Activated T-cell treated with anti-CD3 and anti-CD28 coated beads, Interleukin-2, amount 50 U/mL, for 1 hour (primary cell): ENCODE measurements at places on chromosomes 5 and 9.
A peak's percentile ranks its signal among the peaks of the same experiment; 100 is the strongest.

- no peak for DNase-seq
Observed at GRCh38 chr9:534886-535285, 306.6 kb upstream of the DMRT1 start.

DNA sequence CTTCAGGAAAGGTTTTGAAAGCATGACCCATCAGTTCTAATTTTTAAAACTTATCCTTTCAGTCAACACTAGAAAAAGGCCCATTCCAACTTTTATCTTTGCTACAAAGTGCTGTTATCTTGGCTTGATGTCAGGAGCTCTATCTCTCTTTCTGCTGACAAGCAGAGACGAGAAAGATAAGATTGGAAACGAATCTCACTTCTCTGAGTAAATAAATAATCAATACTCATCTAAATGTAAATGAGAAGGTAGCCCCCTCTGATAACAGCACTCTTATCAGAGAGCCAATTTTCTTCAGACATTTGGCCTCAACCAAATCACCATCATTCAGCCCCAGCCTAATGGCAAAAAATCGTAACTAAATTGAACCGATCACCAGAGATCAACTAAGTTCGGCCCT, 191.7 kb downstream of the MAPKAP1 start:
- no peak for DNase-seq

GRCh38 chr5:28632607-28633006, 1594.2 kb upstream of the CDH9 start:
- no peak for DNase-seq

DNA sequence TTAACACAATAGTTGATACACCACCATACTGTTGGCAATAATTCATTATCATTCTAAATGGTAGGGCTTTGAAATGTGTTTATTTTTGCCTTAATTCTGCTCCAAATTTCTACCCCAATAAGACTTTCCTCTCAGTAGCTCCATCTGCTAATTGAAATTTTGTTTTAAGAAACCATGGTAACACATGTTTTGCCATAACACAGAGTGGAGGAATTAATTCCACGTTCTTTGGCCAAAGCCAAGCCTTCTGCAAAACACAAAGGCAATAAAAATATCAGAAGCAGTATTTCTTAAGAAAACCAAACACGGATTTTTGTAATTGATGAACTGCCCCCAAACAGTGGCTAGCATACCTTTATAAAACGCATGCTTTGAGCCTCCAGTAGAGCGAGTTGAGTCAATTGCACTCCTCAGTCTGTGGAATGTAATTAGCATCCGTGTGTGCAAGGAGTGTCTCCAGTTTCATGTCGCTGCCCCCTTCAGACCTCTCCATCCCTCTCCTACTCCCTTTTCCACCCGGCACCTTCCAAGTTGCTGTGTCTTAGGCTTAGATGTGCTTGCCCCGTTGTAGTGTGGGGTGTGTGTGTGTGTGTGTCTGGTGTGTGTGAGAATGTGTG, 58.2 kb upstream of the CKS2 start:
- DNase-seq: no peak

DNA sequence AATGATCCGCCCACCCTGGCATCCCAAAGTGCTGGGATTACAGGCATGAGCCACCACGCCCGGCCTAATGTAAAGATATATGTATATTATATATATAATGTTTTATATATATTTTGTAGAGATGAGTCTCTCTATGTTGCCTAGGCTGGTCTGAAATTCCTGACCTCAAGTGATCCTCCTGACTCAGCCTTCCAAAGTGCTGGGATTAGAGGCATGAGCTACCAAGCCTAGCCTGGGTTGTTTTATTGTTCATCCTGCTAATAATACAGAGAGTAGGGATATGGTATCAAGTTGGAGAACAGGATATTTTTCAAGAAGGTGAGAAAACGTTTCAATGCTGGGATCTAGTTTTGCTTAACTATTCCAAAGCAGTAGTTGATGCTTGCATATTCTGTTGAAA, 2.9 kb downstream of the SEC24A start:
- no peak for DNase-seq

DNA sequence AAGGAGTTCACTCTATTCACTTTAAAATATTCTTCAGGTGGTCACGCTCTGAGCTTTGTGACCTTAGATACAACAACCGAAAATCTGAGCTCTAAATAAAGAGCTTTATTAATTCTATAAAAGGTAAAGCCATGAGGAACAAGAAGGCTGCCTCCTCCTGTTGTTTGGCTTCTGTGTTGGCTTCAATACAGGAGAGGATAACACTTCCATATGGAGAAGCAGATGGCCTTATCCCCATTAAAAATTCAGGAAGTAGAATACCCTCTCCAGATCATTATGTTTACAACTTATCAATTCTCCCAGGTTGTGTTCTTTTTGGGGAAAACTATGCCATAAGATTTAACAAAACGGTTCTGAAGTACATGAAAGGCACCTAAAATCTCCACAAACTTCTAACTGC, 128.4 kb downstream of the TTC39B start:
- no peak for DNase-seq

GRCh38 chr9:72775570-72775969, 177.3 kb downstream of the ALDH1A1 start:
- no peak for DNase-seq

DNA sequence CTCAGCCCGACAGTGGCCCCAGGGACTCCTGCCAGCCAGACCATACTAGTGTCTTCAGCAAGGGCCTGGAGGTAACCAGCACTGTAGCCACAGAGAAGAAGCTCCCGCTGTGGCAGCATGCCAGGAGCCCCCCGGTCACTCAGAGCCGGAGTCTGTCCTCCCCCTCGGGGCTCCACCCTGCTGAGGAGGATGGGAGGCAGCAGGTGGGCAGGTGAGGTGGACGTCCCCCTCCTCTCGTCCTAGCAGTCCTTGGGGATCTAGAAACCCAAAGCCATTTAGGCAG, 28.0 kb upstream of the LRRC14B start:
- DNase-seq: peak; percentile 10

DNA sequence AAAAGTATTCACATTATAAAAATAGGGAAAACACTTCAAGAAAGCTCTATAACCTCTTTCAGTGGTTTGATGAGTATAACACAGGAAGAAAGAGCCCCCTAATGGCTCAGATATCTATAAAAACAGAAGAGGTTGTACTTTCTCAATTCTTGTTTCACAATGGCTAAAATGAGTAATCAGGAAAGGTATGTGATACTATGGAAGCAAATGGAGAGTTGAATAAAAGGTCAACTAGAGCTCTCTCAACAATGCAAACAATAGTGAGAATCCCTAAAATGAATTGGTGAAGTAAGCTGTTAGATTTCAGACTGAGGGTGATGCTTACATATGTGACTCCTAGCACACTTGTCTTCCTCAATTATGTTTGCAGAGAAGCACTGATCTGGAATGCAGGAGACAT, 584.6 kb upstream of the CDH18 start:
- no peak for DNase-seq

DNA sequence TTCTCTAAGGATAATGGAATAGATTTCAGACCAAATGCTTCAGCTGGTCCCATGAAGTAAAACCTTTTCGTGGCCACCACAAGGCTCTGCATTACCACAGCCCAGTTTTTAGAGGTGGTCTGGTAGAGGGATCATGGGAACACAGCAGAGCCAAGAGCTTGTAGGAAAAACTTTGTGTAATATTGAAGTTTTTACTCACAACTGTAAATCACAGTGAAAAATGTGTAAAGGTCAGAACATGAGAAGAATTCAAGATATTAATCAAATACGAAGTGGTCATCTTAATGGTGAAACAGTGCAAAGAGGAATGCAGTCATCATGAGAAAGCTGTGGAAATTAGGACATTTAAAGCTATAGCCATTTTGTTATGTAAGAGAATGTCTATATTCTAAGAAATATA, 197.5 kb downstream of the NPR3 start:
- DNase-seq: no peak

DNA sequence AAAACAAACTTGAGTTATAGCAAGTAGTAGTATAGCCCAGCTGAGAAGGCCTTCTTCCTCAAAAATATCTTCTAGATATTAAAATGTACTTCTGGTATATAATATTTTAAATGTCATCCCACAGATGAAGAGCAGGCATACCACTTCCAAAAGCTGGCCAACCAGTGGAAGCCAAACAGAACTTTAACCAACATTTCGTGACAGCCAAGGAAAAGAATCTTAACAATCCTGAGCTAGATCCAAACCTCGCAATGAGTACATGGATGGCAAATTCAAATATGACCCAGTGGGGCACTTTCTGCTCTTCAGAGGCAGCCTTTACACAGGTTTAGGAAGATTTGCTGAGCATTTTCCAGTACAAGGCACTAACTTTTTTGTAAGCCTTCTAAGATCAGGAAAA, 91.8 kb upstream of the ACO1 start:
- DNase-seq: no peak

DNA sequence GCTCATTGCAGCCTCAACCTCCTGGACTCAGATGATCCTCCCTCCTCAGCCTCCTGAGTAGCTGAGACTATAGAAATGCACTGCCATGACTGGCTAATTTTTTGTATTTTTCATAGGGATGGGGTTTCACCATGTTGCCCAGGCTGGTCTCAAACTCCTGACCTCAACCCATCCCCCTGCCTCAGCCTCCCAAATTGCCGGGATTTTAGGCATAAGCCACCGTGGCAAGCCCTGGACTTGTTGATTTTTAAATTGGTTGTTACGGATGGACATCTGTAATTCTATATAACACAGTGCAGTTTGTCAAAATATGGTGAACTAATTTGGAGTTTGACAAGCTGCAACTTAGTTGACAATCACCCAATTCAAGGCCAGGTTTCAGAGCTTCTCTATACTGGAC, 22.7 kb downstream of the SNX18 start:
- DNase-seq: no peak

- DNase-seq: no peak
Observed at GRCh38 chr9:96877269-96877668, 23.0 kb upstream of the ZNF782 start.

DNA sequence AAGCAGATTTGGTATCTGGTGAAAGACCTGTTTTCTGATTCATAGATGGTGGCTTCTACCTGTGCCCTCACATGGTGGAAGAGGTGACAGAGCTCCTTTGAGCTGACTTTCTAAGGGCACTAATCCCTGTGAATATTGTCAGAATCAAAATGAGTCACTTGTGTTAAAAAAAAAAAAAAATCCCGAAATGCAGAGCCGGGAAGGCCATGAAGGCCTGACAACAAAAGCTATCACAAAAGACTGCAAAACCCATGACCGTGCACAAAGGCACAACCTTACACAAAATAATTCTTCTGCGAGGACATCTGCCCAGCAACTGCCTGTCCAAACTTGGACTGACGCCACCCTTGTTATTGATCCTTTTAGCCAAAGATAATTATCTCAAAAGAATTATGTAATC, 19.6 kb upstream of the UBTD2 start:
- no peak for DNase-seq

GRCh38 chr5:66875315-66875714, 279.1 kb downstream of the MAST4 start:
- no peak for DNase-seq

DNA sequence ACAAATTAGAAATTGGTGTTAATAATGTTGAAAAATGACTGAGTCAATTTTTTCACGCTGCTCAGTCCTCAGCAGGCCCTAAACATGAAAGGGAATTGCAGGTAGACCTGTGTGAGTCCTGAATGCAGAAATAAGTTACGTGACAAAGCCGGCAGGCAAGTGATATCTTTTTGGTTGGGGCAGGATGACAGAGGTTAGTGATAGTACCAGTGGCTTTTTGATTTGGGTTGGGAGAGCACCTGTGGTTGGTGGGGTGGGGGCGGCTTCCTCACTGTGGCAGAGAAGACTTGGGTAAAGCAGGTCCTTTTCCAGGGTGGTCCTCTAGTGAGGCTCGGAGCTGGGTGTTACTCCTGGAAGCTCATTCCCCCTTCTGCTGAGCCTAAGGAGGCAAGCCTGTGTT, 164.7 kb downstream of the TMEM167A start:
- DNase-seq: no peak

- no peak for DNase-seq
Observed at GRCh38 chr5:173747876-173748275, 131.4 kb upstream of the BOD1 start.

DNA sequence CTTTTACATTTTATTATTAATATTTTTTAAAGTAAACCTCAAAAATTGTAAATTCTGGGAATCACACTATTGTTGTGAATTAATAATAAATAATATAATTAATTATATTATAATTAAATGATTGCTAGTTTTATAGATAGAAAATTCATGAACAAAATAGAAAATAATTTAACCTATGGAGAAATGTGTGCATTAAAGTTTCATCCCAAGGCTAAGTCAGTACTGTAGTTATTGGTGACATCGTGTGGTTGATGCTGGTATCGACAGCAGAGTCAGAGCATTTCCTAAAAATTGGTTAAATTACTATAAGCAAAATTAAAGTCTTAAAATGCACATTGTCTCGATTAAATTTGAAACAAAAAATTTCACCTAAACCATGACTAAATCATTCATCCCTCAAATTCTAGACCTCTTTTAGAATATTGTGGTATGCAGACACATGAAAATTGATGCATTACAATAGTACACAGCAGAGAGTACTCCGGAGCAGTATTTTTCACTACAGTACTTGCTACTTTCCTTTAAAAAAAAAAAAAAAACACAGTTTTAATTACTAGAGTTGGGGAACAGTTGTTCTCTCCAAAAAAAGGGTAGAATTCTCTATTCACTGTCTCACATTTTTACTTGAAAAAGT, 73.9 kb downstream of the RORB start:
- no peak for DNase-seq

DNA sequence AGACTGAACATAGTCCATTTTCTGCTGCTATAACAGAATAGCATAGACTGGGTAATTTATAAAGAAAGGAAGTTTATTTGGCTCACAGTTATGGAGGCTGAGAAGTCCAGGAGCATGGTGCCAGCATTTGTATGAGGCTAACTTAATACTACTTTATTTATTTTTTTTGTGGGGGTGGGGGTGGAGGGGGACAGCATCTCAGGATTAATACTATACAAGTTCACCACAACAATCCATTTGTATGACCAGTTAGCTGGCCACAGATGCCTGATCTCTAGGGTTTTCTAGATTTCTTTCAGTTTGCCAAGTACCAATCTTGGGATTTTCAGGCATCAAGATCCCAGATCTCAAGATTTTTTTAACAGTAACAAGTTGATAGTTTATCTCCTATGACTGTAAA, 20.3 kb downstream of the ANGPTL2 start:
- no peak for DNase-seq

GRCh38 chr9:113556877-113557593, 93.5 kb downstream of the RGS3 start:
- DNase-seq: no peak

- DNase-seq: no peak
Observed at GRCh38 chr5:68295772-68296171, 80.2 kb downstream of the PIK3R1 start.

DNA sequence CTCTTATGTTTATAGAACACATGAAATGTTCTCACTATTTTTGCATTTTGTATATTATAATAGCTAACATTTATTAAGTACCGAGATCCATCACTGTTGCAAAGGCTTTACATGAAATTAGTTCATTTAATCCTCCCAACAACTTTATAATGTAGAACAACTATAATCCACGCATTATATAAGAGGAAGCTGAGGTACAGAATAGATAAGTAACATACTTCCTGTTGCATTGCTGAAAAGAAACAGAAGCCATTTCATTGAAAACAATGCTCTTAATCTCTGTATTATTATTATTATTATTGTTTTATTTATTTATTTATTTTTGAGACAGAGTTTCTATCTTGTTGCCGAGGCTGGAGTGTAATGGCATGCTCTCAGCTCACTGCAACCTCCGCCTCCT, 7.9 kb upstream of the INSYN2B start:
- DNase-seq: no peak
